Activated CD4-positive, alpha-beta T cell treated with anti-CD3 and anti-CD28 coated beads, Interleukin-2, amount 50 U/mL, for 48 hours (primary cell): ENCODE measurements at places on chromosomes 11 and 22.

DNA sequence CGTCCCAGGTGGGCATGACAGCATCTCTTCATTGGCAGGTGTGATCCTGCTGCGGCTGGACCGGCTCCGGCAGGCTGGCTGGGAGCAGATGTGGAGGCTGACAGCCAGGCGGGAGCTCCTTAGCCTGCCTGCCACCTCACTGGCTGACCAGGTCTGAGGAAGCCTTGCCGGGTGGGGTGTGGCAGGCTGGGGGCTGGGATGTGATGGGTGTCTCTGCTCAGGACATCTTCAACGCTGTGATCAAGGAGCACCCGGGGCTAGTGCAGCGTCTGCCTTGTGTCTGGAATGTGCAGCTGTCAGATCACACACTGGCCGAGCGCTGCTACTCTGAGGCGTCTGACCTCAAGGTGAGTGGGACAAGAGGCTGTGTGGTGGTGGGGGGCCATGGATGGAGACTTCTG, 3.5 kb downstream of the LARGE2 start:
- DNase-seq: no peak

DNA sequence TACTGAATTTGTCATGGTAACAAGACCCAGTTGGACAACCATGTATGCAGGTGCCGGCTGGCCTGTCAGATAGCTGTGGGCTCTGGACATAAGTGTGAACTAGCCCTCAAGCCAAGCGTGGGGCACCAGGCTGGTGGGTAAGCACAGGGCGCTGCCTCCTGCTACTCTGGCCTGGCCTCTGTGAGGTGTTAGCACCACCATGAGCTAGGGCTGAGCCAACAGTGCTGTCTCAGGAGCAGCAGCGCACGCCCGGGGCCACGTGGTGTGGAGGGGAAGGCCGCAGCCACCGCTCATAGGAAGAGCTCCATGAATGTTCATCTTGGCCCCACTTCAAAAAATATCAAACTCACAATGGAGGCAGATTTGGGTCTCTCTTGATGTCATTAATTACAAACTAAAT, 35.3 kb upstream of the GNB1L start:
- DNase-seq: peak; percentile 42

DNA sequence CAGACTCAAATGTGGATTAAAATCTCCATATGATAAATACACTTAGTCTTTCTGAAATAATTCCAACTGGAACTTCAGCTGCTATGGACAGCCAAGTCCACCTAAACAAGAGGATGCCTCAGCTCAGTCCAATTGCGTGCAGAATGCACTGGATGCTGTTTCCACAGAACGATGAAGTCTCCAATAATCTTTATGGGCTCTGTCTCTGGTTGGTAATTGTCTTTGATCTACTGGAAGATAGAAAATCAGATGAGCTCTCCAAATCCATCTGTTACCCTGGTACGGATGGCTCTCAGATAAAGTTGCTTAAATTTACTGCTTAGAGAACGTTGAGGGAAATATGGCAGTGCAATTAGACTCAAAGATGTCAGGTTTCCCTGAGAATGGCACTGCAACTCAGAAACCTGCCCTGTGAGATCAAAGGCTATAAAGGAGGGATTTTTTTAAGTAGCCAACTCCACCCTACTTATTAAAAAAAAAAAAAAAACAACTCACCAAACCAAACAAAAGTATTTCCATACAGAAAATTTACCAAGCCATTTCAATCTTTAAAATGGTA, 859 bp upstream of the BIRC3 start:
- no peak for DNase-seq

GRCh38 chr11:63592975-63593395, 21.2 kb downstream of the PLAAT3 start:
- DNase-seq: no peak

- no peak for DNase-seq
Measured at GRCh38 chr11:126277322-126277721, 5.6 kb upstream of the TIRAP start.

GRCh38 chr11:41935241-41935640, 475.8 kb upstream of the LRRC4C start:
- no peak for DNase-seq

DNA sequence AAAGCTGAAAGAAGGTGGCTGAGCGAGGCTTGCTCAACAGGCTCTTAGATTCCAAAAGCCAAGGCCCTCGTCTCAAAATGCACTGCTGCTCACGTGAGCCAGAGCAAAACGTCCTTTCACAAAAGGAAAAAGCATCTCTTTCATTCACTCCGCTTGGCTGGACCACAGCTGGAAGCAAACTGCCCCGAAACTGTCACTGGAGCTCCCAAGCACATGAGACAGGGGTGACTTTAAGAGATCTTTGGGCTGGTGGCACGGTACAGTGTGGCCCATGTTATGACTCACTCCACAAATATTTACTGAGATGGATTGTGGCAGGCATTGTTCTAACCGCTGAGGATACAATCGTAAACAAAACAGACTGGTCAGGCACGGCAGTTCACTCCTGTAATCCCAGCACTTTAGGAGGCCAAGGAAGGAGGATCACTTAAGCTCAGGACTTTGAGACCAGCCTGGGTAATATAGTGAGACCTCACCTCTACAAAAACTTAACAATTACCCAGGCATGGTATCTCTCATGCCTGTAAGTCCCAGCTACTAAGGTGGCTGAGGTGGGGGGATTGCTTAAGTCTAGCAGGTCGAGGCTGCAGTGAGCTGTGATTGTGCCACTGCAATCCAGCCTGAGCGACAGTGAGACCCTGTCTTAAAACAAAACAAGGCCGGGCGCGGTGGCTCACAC, 3.6 kb downstream of the PLA2G6 start:
- DNase-seq: no peak

GRCh38 chr11:14821031-14821430, 71.0 kb downstream of the CYP2R1 start:
- no peak for DNase-seq

GRCh38 chr22:36510966-36511881, 4.4 kb upstream of the FOXRED2 start:
- peak; percentile 21 for DNase-seq

DNA sequence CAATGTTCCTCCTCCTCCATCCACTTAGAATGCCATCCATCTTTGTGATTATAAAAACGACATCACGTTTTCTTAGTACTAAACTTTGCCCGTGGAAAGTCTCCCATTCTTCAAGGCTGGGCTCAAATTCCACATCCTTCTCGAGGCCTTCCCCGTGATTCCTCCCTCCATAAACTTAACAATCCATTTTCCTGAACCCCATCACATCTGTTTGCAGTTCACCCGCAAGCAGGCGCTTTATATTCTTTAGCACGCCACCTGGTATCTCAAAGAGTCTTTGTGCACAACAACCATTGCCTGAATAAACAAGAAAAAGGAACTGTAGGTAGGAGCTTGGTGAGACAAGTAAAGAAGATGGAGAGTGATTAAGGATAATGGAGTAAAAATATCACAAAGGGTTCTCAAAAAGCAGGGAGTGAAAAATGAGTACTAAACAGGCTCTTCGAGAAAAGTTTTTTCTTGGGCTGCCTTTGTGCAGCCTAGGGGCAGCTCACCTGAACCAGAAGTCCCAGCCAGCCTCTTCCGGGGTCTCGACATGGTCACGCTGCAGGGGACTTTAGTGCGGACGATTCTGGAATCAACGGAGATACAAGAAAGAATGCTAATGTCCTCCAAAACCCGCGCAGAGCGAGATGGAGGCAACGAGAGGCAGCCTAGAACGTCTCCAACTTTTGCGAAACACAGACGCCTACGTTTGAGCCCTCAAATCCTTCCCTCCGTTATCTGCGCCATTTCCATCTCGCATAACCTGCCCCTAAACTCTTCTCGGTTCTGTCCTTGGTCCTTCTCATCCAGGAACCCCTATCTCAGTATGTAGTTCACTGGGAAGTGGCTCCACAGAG, 585 bp downstream of the THYN1 start:
- DNase-seq: peak; percentile 41

DNA sequence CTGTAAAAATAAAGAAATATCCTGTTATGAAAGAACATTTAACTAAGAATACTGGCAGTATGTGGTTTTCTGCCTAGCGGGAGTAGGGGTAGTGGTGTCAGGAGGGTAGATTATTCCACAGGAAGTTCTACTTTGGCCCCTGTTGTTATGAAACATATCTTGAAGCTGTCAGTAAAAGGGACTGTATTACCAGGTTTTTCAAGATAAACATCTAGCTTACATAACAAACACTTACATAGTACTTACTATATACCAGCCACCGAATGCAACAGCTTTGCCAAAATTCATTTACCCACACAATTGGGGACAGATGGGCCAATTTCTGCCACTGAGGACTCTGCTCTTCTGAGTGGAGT, 3.7 kb downstream of the TMEM123 start:
- DNase-seq: no peak

- DNase-seq: no peak
Measured at GRCh38 chr11:128862908-128863660, 4.0 kb downstream of the KCNJ1 start.

GRCh38 chr11:94129512-94130297, 1.1 kb downstream of the PANX1 start:
- no peak for DNase-seq

GRCh38 chr11:74169738-74170458, 904 bp downstream of the C2CD3 start:
- no peak for DNase-seq

DNA sequence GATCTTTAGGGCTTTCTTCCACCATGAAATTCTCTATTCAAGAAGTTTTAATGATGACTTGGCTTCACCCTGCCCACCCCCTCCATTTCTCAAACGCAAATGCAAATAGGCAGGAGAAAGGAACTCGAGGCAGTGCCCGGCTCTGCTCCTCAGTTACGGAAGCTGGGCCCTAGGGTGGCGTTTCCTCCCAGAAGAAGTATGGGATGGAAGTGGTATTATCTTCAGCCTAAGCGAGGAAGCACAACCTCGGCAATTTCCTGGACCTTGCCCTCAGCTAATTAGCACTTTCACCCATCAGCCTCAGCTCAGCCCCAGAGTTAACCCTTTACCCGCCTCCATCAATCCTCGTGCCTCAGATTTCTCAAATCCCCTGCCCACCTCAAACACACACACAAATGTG, 58.2 kb upstream of the LRRC55 start:
- DNase-seq: no peak

GRCh38 chr11:19460718-19461405, 220.1 kb upstream of the E2F8 start:
- no peak for DNase-seq

GRCh38 chr22:42326801-42327200, 56.3 kb upstream of the TCF20 start:
- no peak for DNase-seq

DNA sequence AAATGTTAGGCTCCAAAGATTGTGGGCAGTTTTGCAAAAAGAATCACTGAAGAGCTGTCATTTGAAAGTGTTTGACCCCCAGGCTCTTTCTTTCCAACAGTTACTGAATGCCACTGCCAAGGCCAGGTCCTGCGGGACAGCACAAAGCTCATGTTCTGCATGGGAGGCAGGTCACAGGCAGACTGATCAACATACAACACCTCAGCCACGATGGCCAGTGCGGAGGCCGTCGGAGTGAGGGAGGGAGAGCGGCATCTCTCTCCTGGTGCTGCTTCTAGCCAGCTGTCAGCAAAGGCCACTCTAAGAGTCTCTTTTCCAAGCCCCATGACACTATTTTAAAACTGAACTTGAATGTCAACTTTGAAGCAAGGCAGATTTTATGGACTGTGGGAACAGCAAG, 49.9 kb downstream of the ARFGAP3 start:
- no peak for DNase-seq

DNA sequence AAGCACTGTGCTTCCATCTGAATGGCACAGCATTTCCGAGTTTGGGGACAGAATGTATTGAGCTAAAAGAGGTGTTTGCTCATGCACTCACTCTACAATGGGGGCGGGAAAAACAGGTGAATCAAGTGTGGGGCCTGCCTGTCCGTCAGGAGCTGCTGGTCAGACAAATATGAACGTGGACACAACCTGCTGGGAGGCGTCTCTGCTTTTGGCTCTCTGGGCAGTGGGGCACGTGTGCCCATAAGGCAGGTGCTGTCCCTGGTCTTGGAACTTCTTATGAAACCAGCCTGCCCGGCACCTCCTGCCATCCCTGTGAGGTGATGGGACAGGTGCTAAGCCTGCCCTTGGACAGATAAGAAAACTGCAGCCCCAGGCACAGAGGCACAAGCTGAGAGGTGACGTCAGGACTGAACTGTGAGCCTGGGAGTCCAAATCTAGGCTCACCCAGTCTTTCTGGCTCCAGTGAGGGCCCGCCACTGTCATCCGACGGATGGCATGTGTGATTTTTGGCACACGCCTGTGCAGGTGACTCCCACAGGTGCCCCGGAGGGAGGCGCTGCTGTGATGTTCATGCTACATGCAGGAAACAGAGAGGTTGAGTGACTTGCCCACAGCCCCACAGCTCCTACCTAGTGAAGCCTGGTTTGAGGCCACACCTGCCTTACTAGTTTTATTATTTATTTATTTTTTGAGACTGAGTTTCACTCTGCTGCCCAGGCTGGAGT, 51.6 kb downstream of the SMIM38 start:
- no peak for DNase-seq

DNA sequence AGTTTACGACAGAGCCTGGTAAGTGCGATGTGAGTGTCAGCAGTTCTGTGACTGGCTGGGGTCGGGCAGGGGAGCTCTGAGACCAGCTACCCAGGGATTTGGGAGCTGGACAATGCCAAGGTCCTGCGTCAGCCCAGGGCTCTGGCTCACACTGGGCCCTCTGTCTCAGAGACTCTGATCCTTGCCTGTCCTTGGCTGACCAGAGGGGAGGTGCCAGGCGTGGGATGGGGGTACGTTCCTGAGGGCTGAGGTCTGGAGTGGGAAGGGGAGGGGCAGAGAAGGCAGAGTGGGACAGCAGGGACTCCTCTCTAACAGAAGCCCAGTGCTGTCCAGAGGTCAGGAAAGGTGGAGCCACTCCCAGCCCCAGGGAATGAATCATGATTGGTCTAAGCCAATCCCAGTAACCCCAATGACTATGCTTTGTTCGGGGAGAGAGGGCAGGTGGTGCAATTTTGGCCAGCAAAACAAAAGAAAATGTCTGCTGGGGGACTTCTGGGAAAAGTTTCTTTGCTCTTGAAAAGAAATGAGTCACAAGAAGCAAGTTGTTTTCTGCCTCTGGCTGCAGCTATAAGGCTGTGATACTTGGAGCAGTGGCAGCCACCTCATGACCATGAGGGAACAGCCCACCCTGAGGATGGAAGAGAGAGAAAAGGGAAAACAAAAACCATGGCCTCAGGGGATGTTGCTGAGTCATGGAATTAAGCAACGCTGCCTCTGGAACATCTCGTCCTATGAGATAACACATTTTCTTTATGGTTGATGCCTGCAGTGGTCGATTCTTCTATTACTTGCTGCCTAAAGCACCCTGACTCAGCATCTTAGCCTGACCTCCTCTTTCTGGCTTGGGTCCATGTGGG, 108.3 kb downstream of the CHST1 start:
- DNase-seq: no peak

GRCh38 chr22:29251981-29252911, 15.5 kb downstream of the RHBDD3 start:
- no peak for DNase-seq

GRCh38 chr11:111336582-111337256, 38.4 kb downstream of the POU2AF3 start:
- no peak for DNase-seq

- DNase-seq: no peak
Measured at GRCh38 chr11:87201376-87201775, 163.6 kb downstream of the TMEM135 start.

GRCh38 chr22:29205594-29206371, at the start of gene EMID1:
TSS of gene EMID1 (plus strand) at chr22:29205896. CDS start at chr22:29206039, 143 bp downstream.
- DNase-seq: peak; percentile 24

GRCh38 chr22:50192436-50193204, 6.9 kb downstream of the TRABD start:
- peak; percentile 36 for DNase-seq
